Activated CD8-positive, alpha-beta T cell treated with anti-CD3 and anti-CD28 coated beads for 36 hours (primary cell): ENCODE measurements at places on chromosomes 1 and 21. TPM values are rescaled to one million over a fixed set of nuclear protein-coding genes. Genes with fewer than 3 reads are reported as not detected.

The CSMD2 gene
- total RNA-seq = not detected

The FMOD gene
- 1.4 TPM for total RNA-seq

The PPM1J gene
- 2.8 TPM for total RNA-seq

The RAP1GAP gene
- 1.6 TPM for total RNA-seq

The FAM3B gene
- not detected for total RNA-seq

The SRSF4 gene
- total RNA-seq = 123 TPM

The PTPRF gene
- 4.5 TPM for total RNA-seq

The CLIC6 gene
- 0.58 TPM for total RNA-seq

The PPIAL4G gene
- 0.07 TPM for total RNA-seq

The STYXL2 gene
- not detected for total RNA-seq

The TBX15 gene
- total RNA-seq = not detected

The ACP6 gene
- total RNA-seq = 20.9 TPM

The NDC1 gene
- total RNA-seq = 39.6 TPM

The PCAT6 gene
- 0.94 TPM for total RNA-seq

The FTCD gene
- total RNA-seq = 0.85 TPM

The GOLT1A gene
- not detected for total RNA-seq

The COL11A1 gene
- not detected for total RNA-seq

The KCNAB2 gene
- 290 TPM for total RNA-seq

The NBPF11 gene
- total RNA-seq = 7.2 TPM

- peak; percentile 12 for DNase-seq
Observed at GRCh38 chr1:226069811-226070489, 7.4 kb downstream of the H3-3A start.

DNA sequence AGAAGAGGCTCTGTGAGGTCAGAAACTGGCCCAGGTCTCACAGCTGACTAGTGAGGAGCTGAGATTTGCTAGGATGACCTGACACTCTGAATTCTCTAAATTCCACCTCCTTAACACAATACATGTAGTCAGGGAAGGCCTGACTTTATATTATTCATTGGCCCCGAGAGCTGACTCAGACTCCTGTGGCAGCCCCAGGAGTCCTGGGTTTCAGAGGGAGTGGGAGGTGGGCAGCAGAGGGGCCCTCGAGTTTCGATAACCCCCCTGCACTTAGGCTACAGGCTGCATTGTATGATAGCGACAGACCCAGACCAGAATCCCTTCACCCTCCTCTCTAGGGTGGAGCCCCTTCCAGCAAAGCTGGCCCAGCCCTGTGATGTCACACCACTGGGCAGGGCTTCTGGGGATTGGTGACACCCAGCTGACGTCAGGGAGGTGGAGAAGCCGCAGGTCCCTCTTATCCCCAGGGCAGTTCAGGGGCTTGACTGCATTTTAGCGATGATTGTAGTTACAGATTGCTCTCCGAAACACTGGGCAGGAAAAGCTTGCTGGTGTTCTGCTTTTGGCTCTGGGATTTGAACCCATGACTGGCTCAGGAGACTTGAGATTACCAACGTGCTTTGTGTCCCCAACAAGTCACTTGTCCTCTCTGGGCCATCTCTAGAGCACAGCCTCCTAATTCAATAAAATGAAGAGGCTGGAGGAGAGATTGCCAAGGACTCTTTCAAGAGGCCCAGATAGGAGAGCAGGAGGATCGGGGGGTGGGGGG, 17.0 kb upstream of the GPR37L1 start:
- no peak for DNase-seq

- no peak for DNase-seq
Observed at GRCh38 chr1:19204446-19205266, 5.4 kb downstream of the UBR4 start.

- DNase-seq = no peak
Observed at GRCh38 chr1:11362547-11363021, 89.6 kb downstream of the UBIAD1 start.

GRCh38 chr1:25773441-25774125, 26.4 kb upstream of the SELENON start:
- no peak for DNase-seq

- peak; percentile 2 for DNase-seq
Observed at GRCh38 chr1:88618331-88618730, 65.7 kb upstream of the PKN2 start.

DNA sequence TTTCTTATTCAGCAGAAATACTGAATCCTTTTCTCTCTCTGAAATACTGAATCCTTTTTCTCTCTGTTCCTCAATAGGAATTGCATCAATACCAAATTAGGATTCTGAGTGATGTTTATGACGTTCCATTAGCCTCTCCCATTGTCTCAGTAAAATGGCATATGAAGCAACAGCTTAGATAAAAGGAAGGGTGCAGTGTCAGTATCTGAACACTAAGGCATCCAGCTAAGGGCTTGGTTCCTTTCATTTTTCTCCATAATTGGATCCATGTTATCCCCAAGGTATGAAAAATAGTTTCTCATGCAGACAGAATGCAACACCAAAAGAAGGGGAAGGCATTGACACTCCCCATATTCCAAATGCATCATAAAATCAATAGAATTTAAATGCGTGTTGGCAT, 61.5 kb upstream of the RAVER2 start:
- DNase-seq = no peak

GRCh38 chr1:67619080-67619479, 65.9 kb upstream of the GADD45A start:
- no peak for DNase-seq

DNA sequence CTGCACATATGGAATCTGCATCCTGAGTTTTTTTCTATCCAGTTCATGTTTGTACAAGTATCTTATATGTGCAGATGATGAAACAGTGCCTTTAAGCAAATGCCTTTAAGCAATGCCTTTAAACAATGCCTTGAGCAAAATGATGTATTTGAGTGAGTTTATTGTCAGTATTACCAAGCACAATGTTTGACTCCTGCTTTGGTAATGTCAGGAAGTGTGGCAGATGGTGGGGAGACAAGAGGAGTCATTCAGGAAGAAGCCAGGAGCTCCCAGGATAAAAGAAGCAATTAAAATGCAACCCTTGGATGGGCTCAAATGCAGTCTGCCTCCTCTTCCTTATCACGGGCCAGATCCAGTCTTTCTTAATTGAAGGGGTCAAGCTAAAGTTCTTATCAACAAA, 108.7 kb upstream of the KCNJ15 start:
- DNase-seq = no peak

- DNase-seq = peak; percentile 89
Observed at GRCh38 chr1:40948741-40949443, 30.6 kb upstream of the CTPS1 start.

GRCh38 chr1:9316080-9316444, 23.4 kb downstream of the SPSB1 start:
- peak; percentile 58 for DNase-seq

- DNase-seq = no peak
Observed at GRCh38 chr1:21786640-21787039, 3.7 kb upstream of the USP48 start.

DNA sequence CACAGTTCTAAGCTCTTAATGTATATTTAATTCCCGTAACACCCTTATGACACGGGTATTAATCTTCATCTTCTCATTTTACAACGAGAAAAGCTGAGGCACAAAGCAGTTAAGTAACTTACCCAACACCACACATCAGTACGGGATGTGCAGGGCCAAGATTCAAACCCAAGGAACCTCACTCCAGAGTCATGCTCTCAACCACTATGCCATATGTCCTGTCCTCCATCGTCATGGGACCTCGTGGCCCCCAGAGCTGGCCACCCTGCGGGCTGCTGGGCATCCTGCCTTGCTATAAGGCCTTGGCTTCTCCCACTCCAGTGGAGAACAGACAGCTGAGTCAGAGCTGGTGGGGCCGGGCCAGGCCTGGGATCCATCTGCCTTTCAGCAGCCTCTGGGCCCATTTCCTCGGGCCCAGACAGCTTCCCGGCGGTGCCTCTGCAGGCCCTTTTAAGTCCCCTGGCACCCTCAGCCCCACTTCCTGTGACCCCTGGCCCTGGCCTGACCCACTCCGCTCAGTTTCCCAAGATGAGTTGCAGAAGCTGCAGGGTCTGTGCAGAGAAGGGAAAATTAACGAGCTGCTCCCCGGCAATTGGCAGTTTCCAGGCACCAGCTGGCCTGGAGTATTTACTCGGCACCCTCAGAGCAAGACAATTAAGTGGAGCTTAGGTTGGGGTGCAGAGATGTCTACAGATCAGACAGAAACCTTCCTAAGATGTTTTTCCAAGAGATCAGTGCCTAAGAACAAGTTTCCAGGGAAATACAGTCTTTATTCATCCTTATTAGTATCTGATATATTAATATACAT, 98.2 kb downstream of the EPHB2 start:
- DNase-seq = no peak

- no peak for DNase-seq
Observed at GRCh38 chr1:116371752-116372151, 1.3 kb upstream of the ATP1A1 start.

DNA sequence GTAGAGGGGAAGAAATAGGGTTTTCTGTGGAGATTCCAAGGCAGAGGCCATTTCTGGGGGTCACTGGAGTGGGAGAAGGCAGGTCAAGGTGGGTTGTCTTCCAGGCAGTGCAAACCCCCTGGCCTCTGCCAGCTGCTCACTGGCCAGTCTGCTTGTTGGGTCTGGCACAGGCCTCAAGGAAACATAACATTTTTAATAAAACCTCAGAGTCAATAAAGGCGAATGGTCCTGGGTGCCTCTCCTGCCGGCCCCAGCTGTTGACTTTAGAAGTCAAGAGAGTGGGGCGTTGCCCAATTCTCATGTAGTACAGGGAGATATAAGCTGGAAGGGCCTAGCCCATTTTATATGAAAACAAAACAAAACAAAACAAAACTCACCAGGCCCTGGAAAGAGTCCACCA, 36.6 kb downstream of the RUNX3 start:
- DNase-seq = no peak

- no peak for DNase-seq
Observed at GRCh38 chr1:97926017-97926708, 5.3 kb upstream of the DPYD start.

- peak; percentile 57 for DNase-seq
Observed at GRCh38 chr1:231806623-231807495, 180.3 kb downstream of the DISC1 start.

GRCh38 chr1:107788206-107789202, 176.5 kb downstream of the VAV3 start:
- no peak for DNase-seq

DNA sequence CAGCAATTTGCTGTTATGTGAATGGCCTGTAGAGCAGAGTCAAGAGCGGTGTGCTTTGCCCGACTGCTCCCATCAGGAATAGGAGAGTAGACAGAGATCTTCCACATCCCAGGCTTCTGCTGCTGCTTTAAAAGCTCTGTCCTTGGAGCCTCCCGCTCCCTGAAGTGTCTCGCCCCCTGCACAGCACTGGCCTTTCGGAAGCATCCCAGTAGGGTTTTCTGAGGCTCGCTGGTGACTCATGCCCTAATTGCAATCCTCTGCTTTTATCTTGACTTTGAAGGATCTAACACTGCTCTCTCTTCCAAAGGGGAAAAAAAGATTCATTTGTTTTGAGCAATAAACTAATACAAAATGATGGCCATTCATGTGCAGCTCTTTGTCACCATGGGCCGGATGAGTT, 13.3 kb upstream of the CD101 start:
- no peak for DNase-seq

DNA sequence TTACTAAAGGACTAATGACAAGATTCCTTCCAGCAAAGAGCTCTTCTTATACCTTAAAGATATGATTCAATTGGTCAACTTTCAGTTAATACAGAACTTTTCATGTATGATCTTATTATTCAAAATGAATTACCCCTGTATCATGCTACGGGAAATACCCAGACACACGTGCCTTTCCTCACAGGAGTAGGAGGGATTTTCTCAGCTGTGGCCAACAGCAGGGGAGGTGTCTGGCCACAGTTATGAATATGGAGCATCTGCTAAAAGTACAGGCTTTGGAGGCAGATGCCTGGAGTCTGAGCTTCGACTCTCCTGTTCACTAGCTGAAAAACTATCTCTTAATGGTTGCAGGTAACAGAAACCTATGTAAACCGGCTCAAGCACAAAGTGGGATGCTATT, 53.6 kb downstream of the KIAA1614 start:
- DNase-seq = no peak

DNA sequence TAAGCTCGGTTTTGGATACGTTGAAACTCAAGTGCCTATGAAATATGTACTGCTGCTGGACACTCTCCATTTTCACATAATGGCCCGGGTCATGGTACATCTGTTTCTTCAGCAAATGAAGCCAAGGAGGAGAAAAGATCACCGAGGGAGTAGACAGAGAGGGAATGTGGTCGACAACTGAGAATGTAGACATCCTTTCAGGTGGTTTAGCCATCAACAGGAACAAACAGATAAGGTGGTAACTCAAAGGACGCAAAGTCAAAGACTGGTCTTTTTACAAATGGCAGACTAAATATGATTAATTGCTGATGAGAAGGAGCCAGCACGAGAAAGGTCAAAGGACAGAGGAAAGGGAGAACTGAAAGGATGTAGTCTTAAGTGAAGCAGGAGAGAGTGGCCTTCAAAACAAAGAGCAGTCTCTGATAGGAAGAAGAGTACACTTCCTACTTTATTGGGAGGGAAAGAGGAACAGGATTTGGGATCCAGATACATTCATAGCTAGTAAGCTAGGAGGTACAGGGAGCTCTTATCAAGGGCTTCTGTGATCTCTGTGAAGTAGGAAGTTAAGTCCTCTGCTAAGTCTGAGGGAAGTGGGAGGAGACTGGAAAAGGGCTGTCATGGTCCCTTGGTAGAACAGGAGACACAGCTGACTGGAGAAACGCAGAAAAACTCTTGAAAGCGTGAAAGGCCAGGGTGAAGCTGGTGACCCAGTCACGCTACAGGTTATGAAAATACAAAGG, 28.3 kb downstream of the NUP133 start:
- peak; percentile 5 for DNase-seq

GRCh38 chr1:5640845-5641244, 351.4 kb downstream of the NPHP4 start:
- DNase-seq = no peak

GRCh38 chr1:165933446-165934170, 106.2 kb downstream of the UCK2 start:
- no peak for DNase-seq

- no peak for DNase-seq
Observed at GRCh38 chr21:27595716-27596115, 628.8 kb upstream of the ADAMTS5 start.

- no peak for DNase-seq
Observed at GRCh38 chr1:195981448-195982139, 626.6 kb downstream of the KCNT2 start.

GRCh38 chr21:42079008-42079938, 8.2 kb downstream of the UMODL1 start:
- DNase-seq = no peak

DNA sequence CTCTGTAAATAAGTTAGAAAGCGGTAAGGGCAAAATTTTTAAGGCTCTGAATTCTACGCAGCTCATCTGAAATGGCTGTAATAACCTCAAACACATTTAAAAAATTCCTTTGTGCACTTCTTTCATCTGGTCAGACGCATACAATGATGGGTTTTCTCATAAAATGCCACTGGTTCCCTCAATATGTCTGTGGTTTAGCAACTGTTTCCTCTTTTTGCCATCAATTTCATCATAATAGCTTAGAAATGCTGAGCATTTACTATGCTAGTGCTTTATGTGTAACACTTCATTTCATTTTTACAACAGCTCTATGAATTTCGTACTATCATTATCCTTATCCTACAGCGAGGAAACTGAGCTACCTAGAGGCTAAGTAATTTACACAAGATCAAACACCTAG, 35.3 kb upstream of the DMRTA2 start:
- no peak for DNase-seq

GRCh38 chr1:36922071-36922470, 112.2 kb downstream of the GRIK3 start:
- no peak for DNase-seq
